ENCODE measurements at places on chromosomes 5 and 9.

- no peak for DNase-seq
These were observed 590.2 kb upstream of the MEF2C start for GRCh38 chr5:89473196-89473595.

DNA sequence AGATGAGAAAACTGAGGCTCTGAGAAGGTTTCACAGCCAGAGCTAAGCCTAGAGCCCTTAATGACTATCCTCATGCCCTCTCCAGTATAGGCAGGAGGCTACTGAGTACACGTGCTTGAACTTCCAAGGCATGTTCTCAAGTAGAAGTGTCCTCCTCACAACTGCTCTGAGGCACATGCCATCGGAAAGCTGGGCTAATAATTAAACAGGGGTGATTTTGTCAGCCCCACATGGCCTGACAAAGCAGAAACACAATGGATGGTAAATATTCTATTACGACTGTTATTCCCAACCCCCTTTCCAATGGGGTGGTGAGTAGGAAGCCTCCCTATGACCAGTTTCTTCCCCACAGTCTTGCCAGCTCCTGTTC, 34.3 kb downstream of the KCNIP1 start:
- no peak for DNase-seq

DNA sequence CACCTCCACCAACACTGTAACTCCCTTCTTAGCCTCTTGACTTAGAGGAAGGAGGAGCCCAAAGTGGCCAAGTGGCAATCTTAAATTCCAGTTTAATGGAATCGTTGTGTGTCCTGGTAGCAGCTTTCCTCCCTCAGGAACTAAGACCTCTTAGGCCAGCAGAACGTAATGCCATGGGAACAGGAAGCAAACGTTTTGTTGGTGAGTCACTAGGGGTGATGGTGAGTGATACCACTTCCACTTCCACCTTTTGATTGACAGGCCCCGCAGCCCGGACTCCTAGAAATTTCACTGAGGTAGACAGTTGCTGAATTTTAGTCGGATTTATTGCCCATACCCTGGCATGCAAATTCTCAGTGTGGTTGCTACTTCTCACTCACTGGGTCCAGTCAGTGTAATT, 94.2 kb upstream of the FBN2 start:
- peak; percentile 8 for DNase-seq

DNA sequence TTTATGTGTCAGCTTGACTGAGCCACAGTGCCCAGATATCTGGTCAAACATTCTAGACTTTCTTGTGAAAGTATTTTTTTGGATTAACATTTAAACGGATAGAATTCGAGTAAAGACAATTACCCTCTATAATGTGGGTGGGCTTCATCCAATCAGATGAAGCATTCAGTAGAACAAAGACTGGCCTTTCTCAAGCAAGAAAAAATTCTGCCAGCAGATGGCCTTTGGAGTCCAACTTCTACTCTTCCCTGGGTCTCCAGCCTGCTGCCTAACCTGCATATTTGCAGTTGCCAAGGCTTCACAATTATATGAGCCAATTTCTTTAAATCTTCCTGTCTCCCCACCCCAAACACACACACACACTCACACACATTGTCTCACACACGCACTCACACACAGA, 86.4 kb downstream of the MED10 start:
- peak; percentile 31 for DNase-seq

DNA sequence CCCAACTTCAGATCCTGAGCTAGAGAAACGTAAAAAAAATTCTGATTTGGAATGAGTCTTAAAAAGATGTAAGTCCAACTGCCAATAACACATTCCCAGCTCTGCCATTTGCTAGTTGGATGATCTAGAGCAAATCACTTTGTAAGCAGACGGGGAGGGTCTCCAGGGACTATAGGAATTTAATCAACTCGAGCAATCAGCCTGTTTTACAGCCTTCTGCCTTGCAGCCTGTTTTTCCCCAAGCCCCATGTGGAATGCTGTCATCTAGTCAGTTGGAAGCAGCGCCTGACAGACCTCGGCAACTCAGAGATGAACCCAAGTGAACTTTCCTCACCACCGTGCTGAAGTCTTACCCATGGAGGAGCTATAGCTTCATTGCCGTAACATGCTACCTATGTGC, 34.8 kb upstream of the HRH2 start:
- DNase-seq, result no peak

DNA sequence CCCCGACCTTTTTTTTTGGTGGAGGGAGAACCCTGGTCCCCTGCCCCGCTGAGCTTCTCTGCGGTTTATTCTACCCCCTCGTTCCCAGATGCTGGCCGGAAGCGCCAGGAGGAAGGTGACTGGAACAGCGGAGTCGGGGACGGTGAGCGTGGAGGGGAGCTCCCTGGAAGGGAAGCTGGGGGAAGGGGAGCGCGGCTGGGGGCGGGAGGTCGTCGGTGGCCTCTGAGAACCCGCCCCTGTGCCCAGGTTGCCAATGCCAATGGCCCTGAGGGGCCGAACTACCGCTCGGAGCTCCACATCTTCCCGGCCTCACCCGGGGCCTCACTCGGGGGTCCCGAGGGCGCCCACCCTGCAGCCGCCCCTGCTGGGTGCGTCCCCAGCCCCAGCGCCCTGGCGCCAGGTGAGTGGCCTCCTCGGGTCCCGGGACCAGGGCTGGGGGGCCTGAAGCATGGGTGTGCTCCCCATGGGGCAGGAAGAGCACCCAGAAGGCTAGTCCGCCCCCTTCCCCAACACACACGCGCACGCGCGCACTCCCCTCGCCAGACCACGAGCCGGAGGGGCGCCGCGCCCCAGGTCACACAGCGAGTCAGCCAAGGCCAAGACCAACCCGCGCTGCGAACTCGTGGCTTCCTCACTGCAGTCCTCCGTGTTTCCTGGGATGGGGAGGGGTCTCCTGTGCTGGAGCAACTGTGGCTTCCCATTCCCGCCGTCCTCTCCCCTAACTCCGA, 10.6 kb downstream of the MYOZ3 start:
- DNase-seq, result peak; percentile 53

All from NB4 (cell line).